ENCODE measurements at places on chromosomes 2 and 18.

DNA sequence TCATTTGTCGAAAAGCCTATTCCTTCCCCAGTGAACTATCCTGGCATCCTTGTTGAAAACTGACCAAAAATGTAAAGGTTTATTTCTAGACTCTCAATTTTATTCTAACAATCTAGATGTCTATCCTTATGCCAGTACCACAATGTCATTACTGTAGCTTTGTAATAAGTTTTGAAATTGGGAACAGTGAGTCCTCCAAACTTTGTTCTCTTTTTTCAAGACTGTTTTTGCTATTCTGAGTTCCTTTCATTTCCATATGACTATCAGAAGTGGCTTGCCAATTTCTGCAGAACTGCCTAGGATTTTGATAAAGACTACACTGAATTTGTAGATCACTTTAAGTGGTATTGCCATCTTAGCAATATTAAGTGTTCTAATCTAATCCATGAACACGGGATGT lies 9.7 kb downstream of the STARD7 start:
- DNase-seq = no peak

DNA sequence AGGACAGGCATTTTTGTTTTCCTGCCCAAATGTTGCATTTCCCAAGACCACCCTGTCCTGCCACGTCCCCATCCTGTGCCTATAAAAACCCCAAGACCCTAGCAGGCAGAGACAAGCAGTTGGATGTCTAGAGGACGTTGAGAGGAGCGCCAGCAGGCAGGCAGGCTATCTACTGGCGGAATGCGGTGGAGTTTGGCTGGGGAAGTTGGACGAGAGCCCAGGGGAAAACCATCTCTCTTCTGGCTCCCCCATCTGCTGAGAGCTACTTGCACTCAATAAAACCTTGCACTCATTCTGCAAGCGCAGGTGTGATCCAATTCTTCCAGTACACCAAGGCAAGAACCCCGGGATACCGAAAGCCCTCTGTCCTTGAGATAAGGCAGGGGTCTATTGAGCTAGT lies 72.5 kb downstream of the ARL6IP6 start:
- no peak for DNase-seq

GRCh38 chr2:7847321-7847720 lies 834.5 kb upstream of the ID2 start:
- DNase-seq = no peak

DNA sequence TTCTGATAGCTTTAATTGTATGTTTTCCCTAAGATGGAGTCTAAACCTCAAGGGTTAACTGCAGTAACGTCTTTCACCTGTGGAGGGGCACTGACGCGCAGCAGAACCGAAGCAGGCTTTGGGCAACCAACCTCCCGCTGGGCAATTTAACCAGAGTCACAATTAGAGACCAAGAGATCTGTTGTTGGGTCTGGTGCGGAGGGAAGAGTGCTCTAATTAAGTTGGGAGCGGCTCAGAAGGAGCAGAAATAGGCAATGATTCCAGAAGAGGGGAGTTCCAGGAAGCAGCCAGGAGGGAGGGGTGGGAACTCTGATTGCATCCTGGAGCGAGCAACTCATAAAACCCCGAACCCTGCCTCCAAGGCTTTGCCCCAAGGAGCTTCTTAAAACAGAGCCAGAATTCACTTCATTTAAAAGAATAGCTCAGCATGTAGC lies 245.8 kb downstream of the PAX3 start:
- no peak for DNase-seq

DNA sequence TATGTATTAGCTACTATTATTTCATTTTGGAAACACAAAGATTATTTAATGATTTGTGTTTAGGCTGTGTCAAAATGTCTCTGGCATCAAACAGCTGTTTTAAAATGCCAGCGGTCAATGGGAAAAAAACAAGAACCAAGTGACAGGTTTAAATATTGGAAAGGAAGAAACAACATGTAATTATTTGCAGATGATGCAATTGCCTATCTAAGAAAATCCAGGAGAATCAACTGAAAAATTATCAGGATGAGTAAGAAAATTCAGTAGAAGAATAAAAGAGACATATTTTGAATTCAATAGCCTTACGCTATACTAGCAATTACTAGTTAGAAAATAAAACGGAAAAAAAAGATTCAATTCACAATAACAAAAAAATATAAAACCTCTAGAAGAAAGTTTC lies 51.6 kb downstream of the HNRNPLL start:
- no peak for DNase-seq

DNA sequence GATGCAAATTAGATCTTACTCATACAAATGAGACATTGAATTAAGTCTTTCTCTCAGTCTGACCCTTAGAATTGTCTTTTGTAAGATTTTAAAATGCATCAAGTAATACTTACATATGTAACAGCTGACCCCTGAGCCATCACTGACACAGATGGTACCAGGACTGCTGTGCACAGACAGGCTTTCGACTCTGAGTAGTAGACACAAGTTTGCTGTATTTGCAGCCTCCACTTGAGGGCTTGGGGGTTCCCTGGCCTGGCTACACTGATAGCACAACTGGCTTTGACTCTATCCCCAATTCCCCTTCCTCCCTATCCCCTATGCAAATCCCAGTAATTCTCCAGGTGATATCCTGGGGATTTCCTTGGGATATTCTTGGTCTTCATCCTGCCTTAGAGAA lies 200.7 kb downstream of the RPIA start:
- DNase-seq = no peak

DNA sequence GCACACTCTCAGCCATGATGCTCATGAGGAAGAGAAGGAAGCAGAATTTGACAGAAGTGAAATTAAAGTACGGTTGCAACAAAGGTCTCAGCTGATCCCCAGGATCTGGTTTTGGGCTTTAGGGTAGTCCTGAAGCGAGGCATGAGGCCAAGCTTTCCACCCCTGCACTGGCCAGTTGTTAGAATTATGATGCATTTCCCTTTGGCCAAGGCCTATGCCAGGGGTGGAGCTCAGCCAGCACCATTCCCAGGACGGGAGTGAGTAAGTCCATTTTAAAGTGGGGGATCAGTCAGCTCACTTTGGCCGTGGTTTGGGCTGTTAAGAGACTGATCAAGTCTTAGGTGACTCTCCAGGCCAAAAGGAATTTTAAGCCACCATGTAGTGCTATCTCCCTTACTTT lies 314.5 kb upstream of the MMADHC start:
- no peak for DNase-seq

- DNase-seq = no peak
Observed at GRCh38 chr2:110883406-110883805, 151.0 kb downstream of the ACOXL start.

DNA sequence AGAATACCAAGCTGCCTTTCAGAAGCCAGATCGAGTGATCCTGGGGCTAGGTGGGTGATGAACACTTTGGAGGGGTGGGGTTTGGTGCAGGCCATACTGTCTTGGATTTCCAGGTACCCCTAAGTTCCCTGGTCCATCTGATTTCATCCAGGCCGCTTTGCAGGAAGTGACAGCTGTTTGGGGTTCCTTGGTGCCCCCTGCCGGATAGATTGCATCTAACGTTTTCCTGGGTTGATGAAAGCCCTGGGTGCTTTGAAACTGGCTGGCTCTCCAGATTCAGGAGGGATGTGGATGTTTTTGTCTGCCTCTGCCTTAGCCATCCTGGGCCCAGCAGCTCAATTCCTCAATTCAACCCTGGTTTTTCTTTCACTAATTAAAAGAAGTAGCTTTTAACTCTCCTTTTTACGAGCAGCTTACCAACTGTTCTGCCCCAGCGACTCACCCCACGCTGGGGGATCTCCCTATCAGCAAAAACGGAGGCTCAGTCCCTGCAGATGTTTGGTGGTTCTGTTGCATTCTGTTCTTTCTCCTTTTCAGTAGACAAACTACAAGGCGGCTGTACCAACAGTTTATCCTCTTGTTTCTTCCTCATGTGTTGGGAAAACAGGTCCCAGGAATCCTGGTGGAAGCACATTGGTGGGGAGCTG lies 37.1 kb downstream of the ARHGEF4 start:
- DNase-seq = peak; percentile 79

DNA sequence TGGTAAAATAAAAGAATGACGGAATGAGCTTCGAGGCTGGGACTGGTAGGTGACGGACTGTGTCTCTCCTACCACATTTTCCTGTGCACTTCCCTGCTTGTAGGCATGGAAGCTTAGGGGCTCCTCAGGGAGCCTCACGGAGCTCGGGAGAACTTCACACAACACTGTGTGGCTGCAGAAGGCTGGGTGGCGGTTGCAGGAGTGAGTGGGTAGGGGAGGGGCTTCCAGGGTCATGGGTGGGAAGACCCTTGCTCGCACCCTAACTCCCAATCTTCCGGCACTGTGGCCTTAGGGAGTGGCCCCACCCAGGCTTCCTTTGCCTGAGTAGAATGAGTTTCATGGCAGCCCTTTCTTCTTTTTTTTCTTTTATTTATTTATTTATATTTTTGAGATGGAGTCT lies 128.6 kb downstream of the INHBB start:
- DNase-seq = no peak

DNA sequence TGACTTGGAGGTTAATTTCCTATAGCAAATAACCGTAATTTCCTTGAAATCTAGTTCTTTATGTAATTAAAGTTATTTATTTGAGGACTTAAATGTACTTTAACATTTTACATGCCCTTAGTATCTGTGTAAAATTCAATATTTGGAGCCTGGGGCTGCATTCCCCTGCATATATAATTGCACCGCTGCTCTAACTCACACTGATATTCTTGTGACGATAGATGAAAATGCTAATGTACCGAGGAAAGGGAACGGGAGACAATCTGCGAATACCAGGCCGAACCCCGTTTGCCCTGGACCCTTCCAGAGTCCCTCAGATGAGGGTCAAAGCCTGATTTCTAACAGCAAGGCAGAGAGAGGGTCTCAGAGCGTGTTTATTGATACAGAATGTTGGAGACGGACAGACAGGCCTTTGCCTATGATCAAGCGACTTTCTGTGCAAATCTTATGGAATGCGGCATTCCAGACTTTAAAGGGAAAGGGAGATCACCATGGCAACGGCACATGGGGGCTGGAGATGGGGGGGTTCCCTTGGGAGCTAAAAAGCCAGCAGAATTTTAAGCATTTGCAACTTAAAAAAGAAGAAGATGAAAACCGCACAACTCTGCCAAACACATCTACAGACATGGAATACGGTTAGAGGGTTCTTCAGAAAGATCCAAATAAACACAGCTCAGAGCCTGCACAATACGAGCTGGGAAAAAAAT lies 57.6 kb upstream of the TWIST2 start:
- no peak for DNase-seq

- DNase-seq = no peak
Observed at GRCh38 chr2:152127628-152128027, 28.8 kb upstream of the CACNB4 start.
